Body of pancreas (tissue), 4 donors: ENCODE measurements at places on chromosomes 7 and 10. TPM values are rescaled to one million over a fixed set of nuclear protein-coding genes. Genes with fewer than 3 reads are reported as not detected.

Gene PIK3AP1
- 28.0 TPM for total RNA-seq

Gene TSPAN13
- total RNA-seq = 50.8 TPM

- no peak overlapping the region for H3K4me3 ChIP-seq
- H3K27ac ChIP-seq = no peak overlapping the region
- no peaks in the 10 kb centered on the region for H3K27me3 ChIP-seq
Observed at GRCh38 chr10:58299580-58299979, 30.6 kb downstream of the CISD1 start.

DNA sequence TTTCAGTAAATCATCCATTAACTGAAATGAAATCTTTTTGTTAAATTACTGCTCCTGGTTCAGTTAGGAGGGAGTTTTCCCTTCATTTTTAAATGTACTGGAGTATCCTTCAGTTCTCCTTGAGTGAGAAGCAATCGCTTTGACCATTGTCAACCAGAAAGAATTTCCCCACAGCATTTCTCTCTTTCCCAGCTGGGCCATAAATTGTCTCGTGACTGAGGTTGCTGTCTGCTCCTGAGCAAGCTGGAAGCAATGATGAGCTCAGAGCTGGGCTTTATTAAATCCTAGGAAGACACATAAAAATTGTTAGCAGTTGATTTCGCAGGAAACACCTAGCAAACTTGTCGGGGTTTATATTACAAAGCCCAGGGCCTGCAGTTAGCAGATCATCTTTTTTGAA lies 102.0 kb upstream of the INSYN2A start:
- H3K36me3 ChIP-seq = no peaks in the 10 kb centered on the region
- no peak overlapping the region for H3K27ac ChIP-seq
- H3K27me3 ChIP-seq = no peaks in the 10 kb centered on the region

GRCh38 chr7:17095931-17096330 lies 202.5 kb upstream of the AHR start:
- H3K4me3 ChIP-seq = no peak overlapping the region
- H3K27ac ChIP-seq = no peak overlapping the region
- peaks cover 50% of the 10 kb centered on the region for H3K4me1 ChIP-seq
- no peak for DNase-seq
- no peaks in the 10 kb centered on the region for H3K27me3 ChIP-seq

- no peaks in the 10 kb centered on the region for H3K4me1 ChIP-seq
- DNase-seq = no peak
- H3K4me3 ChIP-seq = no peak overlapping the region
- no peak overlapping the region for H3K27ac ChIP-seq
- H3K36me3 ChIP-seq = no peaks in the 10 kb centered on the region
- no peaks in the 10 kb centered on the region for H3K27me3 ChIP-seq
Observed at GRCh38 chr7:19620470-19620869, 88.4 kb downstream of the POLR1F start.

DNA sequence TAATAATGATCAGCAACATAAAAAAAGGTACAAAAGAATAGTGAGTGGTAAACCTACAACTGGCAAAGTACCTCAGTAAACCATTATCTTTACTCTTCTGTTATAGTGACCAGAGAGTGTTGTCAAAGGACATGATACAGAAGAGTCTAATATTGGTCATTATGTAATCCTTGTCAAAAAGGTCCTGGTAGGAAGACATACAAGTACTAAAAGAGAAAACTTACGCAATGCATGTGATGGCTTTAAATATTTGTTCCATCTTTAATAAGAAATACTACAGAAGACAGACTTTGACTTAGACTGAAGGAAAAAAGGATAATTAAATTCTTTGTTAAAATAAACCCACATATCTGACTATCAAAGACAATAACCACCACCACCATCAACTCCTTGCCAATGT lies 6.5 kb downstream of the DOCK4 start:
- no peak overlapping the region for H3K27ac ChIP-seq
- H3K4me1 ChIP-seq = peaks cover 11% of the 10 kb centered on the region

DNA sequence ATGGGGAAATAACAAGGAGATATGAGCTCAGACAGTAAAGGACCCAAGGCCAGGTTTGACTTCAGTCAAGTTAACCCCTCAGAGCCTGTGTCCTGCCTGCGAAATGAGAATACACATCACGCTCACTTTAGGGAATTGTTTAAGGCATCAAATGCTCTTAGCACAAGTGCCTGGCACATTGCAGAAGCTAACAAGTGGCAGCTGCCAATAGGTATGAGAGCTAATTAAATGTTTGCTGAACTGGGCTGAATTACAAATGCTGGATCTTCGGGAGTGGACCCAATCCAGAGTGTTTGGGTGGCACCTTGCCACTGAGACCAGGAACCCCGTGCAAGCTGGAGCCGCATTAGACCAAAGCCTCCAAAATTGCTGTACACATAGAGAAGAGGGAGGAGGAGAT lies 136.8 kb downstream of the C10orf90 start:
- H3K27ac ChIP-seq = no peak overlapping the region
- H3K4me1 ChIP-seq = peaks cover 12% of the 10 kb centered on the region
- no peaks in the 10 kb centered on the region for H3K36me3 ChIP-seq
- no peaks in the 10 kb centered on the region for H3K27me3 ChIP-seq

GRCh38 chr7:151404216-151405011 lies 5.4 kb downstream of the WDR86 start:
- H3K27me3 ChIP-seq = peaks cover 4% of the 10 kb centered on the region
- no peak overlapping the region for H3K4me3 ChIP-seq
- no peaks in the 10 kb centered on the region for H3K36me3 ChIP-seq
- no peak for DNase-seq
- peaks cover 4% of the 10 kb centered on the region for H3K4me1 ChIP-seq

Gene MTPN
- total RNA-seq = 23.1 TPM

Gene RBM20
- 39.4 TPM for total RNA-seq

Gene GDF10
- 6.6 TPM for total RNA-seq

DNA sequence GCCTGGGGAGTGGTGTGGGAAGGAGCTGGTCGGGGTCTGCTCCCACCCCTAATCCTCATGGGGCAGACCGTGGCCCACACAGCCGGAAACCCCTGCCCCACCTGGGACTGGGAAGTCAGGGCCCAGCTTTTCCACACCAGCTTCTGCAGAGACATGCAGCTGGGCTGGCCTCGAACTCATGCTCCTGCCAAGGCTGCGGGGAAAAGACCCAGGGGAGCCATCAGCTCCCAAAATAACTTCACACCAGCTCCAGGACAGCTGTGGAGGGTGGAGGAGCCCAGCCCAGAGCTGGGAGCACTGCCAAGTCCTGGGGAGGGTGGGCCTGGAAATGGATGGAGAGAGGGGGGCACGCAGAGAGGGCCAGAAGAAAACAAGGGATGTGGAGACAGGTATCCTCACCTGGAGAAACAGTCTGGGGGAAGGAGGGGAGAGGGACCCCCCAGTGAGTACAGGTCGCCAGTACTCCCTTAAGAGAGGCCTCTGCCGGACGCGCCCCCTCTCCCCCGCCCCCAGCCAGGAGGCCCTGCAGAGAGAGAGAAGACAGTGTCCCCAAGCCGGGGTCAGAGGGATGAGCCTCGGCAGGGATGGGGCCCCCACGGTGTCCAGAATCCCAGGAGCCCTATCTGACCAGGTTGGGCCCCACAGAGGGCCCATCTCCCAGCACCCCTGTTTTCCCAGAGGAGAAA lies 11.5 kb upstream of the GRIFIN start:
- no peaks in the 10 kb centered on the region for H3K27me3 ChIP-seq
- no peaks in the 10 kb centered on the region for H3K4me1 ChIP-seq
- no peak overlapping the region for H3K4me3 ChIP-seq
- DNase-seq = no peak
- no peak overlapping the region for H3K27ac ChIP-seq
